NCI-H187 treated with DMSO at 0.1 percent for 48 hours (cell line): ENCODE measurements at places on chromosomes 12 and 14.
A peak's percentile ranks its signal among the peaks of the same experiment; 100 is the strongest.

- no peak for DNase-seq
Observed at GRCh38 chr12:101863981-101864380, 13.4 kb upstream of the DRAM1 start.

DNA sequence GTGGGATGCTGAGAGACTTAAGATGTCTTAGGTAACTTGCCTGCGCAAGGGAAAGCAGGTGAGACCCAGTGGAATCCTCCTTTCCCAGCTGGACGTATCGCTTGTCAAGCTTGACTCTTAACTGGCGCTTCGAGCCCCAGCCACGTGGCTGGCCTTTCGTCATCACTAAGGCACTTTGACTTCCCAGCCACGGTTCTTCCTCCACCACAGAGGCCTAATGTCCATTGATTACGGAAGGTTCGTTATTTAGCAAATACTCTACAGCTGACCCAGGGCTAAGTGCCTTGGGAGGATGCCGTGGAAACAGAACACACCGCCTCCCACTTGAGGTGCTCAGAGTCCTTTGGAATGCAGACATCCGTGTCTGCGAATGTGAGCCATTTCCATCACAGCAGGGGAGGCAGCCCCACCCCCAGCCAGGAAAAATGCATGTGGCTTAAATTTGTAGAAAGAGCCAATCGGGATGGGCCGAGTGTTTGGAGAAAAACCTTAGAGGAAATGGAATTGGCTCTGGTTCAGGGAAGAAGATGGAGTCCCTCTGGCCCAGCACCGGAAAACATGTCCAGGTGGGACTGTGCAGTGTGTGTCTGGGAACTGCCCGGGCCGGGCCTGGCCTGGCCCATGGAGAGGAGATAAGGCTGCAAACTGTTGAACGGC is 115.7 kb downstream of the PLXNC1 start:
- DNase-seq, result peak; percentile 26

- DNase-seq, result no peak
Observed at GRCh38 chr12:113244047-113244460, 22.8 kb downstream of the TPCN1 start.

DNA sequence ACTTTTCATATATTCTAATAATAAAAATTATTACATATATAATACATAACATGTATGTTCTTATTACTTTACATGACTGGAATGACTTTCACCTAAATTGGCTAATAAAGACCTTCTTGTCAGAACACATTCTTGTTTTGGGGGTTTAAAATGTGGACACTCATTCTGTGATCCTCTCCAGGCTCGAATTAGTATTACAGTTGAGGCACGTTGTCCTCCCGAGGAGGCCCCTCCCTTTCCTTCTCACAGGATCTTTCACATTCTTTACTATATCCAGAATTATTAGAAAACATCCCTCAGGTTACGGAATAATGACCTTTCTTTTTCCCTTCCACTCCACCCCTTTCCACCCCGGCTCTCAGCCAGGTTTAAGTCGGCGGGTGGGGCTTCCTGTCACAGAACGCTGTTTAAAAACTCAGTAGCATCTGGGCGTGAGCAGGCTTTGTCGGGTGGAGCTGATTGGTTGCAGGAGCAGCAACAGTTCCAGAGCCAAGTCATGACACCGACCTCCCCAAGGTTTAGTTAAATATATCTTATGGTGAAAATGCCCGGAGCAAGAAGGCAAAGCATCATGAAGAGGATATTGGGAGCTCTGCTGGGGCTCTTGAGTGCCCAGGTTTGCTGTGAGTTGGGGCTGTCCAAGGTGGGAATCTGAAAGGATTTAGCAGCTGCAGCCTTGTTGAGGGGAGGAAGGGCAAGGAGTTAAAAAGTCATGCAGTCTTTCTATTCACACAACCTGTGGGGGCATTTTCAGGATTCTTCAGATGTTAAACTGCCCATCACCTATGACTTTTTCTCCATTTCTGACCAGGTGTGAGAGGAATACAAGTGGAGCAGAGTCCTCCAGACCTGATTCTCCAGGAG is 396.7 kb upstream of the OR4E1 start:
- DNase-seq, result no peak

DNA sequence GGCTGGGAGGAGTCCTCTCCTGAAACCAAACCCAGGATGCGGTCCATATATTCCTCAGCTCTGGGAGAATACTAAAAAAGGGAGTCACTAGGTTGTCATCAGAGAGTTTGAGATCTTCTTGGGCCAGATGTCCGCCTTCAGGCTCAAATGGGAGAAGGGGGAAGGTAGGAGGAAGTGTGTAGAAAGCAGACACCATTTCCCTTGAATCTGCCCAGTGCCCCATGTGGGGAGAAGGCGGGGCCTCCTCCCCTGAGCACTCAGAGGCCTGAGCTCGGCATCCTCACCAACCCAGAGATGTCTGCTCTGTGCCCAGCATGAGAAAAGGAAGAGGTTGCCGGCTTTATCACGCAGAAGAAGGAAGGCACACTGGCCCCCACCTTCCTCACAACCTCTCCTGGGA is 37.3 kb downstream of the LTBP2 start:
- DNase-seq, result no peak

DNA sequence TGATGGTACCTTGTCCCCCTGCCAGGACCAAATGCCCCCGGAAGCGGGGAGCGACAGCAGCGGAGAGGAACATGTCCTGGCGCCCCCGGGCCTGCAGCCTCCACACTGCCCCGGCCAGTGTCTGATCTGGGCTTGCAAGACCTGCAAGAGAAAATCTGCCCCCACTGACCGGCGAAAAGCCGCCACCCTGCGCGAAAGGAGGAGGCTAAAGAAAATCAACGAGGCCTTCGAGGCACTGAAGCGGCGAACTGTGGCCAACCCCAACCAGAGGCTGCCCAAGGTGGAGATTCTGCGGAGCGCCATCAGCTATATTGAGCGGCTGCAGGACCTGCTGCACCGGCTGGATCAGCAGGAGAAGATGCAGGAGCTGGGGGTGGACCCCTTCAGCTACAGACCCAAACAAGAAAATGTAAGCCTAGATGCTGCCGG is 410 bp downstream of the MYF6 start:
- no peak for DNase-seq

- DNase-seq, result no peak
Observed at GRCh38 chr14:56173365-56173922, 55.2 kb downstream of the PELI2 start.

DNA sequence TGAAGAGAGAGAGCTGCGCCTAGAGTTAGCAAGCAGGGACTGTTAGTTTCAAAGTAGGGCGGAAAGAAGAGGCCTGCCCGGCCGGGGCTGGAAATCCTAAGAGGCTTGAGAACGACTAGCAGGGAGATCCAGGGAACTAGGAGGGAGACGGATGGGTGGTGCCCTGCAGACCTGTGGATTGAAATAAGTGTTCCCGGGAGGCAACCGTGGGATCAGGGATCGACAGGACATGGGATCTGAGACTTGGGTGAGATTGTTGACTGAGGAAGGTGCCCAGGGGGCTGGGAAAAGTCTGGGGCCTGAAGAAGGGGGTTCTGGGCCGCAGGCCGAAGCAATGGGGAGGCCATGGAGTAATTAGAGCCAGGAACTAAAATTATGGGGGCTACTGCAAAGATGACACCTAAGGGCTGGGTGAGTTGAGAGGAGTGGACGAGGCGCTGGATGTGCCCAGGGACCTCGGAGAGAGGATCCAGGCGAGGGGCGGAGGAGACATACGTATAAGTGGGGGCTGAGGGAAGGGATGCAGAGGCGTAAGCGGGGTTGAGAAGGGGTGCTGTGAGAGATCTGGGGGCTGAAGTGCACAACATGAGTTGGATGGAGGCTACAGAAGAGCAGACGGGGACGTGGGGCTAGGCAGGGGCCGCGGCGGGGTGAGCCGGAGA is 635 bp downstream of the LTA4H start:
- no peak for DNase-seq

- DNase-seq, result no peak
Observed at GRCh38 chr14:93648440-93649168, 139.7 kb downstream of the PRIMA1 start.

- DNase-seq, result no peak
Observed at GRCh38 chr12:95417372-95417771, 56.6 kb upstream of the METAP2 start.

DNA sequence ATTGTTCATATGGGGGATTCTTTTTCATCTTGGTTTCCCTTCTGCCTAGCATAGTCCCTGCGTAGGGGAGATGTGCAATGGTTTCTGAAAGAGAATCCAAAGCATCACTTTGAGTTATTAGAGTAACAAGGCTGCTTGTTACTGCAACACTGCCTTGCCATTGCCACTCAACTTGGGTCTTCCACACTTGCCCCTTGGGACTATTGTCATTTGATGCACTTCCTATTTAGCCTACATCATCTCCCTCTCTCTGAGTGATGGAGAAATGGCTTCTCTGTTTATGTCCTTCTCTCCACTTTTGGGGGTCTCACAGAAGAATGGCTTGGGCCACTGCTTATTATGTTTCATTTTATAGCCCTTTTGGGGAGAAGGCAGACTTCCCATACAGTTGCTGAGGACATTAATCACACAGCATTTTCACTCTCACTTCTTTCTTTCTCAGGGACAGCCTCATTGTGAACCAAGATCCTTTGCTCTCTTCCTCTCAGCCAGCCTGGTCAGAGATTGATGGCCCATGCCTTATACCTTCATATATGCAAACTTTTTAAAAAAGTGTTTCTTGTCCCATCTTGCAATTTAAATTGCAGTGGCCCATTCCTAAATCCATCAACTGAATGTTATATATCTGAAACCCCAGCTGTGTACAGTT is 50.8 kb upstream of the POC1B start:
- no peak for DNase-seq

DNA sequence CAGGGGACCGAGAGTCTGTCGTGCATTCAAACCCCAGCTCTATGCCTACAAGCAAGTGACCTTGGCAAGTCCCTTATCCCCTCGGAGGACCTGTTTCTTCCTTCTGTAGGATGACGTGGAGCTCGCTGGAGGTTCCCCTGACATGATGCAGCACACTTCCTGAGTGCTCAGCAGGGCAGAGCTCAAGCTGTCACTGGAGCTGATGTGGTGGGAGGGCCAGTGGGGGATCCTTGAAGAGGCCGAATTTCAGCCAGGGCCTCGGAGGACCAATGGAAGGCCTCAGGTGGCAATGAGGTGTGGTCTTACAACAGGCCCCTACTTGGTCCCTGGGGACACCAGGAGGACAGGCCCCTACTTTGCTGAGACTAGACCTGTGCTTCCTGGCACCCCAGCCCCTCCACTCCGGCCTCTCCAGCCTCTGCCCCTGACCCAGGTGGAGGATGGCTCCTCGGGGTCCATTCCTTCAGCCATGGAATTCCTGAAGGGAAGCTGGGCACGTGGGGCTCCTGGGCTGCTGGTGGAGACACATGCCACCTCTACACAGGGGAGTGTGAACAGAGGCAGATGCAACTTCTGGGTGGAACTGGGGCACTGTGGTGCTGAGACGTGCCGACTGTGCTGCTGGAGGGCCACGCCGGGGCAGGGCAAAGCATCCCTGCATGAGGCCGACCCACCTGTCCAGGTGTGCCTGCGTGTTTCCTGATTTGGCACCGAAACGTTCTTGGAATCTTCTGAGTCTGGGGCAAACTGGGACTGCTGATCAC is 18.7 kb upstream of the KIF26A start:
- DNase-seq, result no peak

DNA sequence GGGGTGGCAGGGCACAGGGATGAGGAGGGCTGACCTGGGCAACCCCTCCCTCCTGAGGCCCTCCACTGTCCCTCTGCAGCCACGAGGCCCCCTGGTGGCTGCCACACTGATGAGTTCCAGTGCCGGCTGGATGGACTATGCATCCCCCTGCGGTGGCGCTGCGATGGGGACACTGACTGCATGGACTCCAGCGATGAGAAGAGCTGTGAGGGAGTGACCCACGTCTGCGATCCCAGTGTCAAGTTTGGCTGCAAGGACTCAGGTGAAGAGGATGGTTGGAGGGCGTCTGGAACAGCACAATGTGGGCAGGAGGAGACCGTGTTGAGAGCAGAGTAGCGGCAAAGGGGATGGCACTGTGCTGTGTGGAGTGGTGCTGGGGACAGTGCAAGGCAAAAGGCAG is 25.7 kb upstream of the LRP1-AS start:
- no peak for DNase-seq

DNA sequence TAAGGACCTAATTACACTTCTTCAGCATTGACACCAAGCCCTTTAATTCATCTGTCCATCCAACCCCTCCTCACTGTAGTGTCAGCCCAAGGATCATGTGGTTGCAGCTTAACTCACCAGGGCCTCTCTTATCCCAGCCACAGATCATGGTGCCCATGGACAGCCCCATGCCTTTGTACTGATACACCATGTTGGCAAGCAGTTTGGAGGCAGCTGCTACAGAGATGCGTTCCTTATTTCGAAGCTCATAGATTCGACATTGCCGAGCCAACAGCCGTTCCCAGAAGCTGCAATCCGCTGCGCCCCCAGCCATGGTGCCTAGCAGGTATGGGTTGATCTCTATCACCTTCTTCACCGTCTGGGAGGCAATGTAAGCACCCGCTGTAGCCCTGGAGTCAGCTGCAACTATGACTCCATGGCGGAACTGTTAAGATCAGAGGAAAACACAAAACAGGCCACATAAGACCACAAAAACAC is 1.4 kb downstream of the PSMB5 start:
- no peak for DNase-seq

DNA sequence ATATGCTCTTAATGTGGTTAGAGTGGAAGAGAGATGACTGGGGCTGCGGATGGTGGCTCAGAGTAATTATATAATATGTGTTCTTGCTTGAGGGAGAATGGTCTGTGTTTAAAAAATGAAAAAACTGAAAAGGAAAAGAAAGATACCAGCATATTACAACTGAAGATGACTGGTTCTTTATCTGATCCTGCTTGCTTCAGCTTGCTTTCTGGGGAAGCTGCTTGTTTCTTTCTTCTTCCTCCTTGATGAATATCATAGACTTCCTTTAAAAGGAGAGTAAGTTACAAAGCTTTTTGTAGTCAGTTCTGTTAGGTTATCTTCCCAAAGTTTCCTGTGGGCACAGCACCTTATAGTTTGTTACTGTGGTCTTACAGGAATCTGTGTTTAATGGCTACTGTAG is 210.9 kb downstream of the ERC1 start:
- no peak for DNase-seq

DNA sequence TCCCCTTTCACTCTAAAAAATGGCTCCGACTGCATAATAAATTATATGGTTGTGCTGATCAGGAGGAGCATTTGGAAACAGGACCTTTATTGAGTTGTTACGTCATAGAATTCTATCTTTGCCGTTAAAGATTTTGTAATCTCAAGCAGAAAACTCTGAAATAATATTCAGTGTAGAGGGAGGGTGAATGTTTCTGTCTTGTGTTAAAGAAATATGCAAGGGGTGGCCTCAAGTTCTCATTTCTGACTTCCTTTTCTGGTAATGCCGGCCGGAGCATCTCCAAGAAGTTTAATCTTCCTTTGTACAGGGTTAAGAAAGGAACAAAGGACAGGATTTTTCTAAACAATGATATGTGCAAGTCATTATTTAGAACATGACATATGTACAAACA is 165.1 kb downstream of the SLC38A4 start:
- DNase-seq, result no peak

DNA sequence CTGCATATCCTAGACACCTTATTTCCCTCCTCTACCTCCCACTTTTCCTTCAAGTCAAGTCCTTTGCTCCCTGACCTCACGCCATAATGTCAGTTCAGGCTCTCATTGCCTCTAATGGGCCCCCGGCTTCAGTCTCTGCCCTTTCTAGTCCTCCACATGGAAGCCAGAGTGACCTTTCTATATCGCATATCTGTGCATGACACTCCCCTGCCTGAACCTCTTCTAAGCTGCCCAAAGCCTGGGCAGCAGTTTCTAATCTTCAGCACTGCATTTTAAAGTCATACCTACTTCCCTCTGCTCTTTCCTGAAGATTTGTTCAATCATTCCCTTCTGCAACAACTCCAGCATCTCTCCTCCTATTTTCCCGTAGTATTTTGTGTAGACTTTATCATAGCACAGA is 45.5 kb downstream of the ESR2 start:
- no peak for DNase-seq
